ENCODE measurements at places on chromosomes 2 and 18.

DNA sequence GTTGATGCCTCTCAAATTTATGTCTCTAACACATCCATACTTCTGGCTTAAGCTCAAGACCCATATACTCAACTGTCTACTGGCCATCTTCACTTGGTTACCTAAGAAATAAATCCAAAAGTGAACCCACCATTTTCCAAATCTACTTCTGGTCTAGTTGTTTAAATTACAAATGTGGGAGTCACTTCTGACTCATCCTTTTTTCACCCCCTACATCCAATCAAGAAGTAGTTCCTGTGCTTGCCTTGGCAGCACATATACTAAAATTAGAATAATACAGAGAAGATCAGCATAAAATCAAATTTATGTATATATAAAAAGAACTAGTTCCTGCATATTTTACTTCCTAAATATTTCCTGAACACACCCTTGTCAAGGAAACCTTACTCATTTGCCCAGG lies 53.6 kb downstream of the STRN start:
- peak; percentile 30 for DNase-seq

DNA sequence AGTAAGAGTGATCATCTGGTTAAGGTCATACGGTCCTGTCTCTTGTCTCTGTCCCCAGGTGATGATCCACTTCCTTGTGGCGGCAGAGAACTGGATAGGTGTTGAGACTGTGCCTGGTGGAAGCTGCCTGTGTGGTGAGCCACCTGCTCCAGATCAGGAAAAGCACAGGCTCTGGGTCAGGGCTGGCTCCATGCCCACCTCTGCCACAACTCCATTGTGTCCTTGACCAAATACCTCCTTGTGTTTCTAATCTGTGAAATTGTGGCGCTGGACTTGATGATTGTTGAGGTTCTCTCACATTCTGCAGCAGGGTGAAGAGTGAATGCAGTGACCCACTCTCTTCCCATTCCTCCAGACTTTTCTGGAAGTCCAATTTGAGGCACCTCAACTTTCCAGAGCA lies 45.7 kb upstream of the EN1 start:
- DNase-seq = no peak

GRCh38 chr18:44974174-44974573 lies 293.5 kb downstream of the SETBP1 start:
- no peak for DNase-seq

DNA sequence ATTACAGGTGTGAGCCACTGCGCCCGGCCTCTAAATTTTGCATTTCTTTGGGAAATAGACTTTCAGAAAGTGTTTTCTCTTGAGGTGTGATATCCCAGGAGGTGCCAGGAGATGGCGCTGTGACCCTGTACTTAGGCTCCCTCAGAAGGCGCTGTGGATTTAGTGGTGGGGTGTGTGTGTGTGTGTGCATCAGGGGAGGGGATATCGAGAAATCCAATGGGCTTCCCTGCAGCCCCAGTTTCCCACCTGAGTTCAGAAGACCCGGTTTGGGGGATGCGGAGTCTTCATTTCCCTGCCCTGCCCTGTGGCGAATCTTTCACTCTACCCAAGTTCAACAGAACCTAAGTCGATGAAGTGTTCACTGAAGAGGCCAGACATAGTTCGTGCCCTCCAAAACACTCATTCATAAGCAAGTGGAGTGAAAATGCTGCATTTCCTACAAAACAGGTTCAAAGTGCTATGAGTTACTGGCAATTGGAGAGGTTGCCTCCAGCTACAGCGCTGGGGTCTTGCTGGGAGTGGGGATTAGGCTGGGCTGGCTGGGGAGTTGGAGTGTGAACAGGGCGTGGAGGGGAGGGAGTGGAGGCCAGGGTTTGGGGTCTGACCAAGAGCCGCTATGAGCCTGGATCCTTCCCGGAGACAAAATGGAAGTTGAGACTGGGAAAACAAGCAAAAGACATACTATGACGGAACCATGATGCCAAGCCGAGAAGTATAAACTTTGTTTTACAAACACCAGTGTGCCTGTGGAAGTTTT lies 6.5 kb upstream of the WNT6 start:
- DNase-seq = peak; percentile 46

- no peak for DNase-seq
These were observed 5.2 kb downstream of the UGT1A7 start for GRCh38 chr2:233686928-233687327.

GRCh38 chr18:55376387-55376786 lies 211.6 kb downstream of the TCF4 start:
- DNase-seq = no peak

DNA sequence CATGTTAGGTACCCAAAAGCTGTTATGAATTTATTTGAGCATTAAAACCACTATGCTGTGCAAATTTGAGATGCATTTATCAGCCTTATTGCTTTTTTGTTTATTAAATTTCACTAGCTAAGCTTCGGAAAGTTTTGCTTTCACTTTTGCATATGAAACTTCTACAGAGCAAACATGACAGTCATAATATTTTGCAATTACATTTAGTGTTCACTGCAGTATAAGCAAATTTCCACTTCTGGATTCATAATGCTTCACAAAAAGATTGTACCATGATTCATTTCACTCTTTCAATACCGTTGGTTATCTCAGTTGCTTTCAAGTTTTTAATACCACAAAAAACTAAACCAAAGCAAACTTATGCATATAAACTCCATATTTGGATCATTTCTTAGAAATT lies 228.7 kb upstream of the SLC8A1 start:
- DNase-seq = no peak
